Central memory CD4-positive, alpha-beta T cell (primary cell): ENCODE measurements at places on chromosomes 2 and 18.

DNA sequence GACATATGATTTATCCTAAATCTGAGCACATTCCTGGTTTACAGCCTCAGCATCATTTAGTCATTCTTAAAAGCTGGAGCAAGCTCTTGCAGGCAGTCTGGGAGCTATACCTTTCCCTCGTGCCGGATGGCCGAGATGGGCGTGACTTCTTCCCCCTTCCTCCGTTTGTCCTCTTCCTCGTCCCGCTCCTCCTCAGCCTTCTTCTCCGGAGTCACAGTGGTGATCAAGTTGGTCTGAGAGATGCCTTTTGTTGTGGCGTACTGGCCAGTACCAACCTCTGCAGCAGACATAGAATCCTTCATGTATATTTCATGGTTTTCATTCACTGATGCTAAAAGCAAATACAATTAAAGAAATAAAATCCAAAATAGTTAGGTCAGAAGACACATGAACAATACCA, 124.1 kb upstream of the ZBTB14 start:
- DNase-seq: no peak

DNA sequence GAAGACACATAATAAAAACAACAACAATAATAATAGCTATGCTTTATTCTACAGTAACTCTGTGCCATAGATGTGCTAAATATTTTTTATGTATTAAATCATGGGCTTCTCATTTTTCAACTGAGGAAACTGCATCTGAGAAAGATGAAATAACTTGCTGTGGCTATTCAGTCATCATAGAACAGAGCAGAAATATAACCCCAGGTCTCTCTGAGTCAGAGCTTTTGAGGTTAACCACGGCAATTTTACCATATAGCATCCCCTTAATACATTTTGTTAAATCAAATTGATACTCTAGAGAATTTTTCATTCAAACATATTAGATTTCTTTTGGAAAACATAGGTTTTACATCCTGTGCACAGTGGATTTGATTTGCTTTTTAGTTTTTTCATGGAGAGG, 586.6 kb upstream of the KLHL29 start:
- DNase-seq: no peak

GRCh38 chr2:164662066-164662465, 40.8 kb upstream of the GRB14 start:
- DNase-seq: no peak

DNA sequence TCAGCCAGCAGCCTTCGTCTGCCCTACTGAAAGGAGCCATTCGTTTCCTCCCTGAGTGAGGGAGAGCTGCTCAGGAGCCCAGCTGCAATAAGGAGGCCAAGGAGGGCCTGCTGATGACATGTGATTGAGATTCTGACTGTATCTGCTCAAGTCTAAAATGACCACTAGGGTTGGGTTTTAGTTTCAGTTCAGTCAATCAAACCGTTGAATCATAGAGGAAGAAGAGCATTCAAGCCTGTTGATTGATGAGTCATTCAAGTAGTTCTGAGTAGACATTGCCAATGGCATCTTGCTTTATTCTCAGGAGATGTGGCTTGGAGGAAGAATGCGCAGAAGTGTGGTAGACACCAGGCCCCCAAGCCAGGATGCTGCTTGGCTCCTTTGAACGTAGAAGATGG, 19.9 kb upstream of the BCL2L11 start:
- DNase-seq: no peak

DNA sequence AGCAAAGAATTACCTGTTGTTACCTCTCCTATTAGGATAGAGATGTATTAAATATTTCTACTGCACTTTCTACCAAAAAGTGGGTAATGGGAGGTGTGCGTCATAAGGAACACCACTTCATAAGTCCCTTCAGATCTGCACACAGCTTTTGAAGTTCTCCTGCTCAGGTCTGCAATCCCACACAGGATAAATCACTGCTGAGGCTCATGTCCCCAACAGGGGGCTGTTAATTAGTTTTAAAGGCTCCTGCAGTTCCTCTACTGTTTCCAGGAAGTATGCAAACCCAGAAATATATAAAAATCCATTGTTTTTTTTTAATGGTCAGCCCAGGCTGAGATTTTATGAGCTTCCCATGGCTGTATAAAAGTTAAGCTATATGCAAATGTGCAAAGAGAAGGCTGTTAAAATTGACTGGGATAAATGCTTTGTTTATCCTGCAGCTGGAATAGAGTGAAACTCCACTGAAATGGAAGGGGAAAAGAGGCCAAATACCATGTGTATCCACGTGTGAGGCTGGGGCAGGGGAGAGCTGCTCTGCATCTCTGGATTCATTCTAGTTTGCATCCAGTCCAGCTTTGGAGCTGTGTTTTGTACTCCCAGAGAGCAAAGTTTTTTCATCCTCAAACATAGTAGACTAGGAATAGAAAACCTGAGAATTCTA, 903.7 kb downstream of the TDRD15 start:
- DNase-seq: no peak

GRCh38 chr18:59219672-59220163, at the start of gene GRP:
Gene GRP, plus strand, starts transcription at chr18:59220158. Its CDS starts 108 bp downstream, at chr18:59220266.
- DNase-seq: no peak

DNA sequence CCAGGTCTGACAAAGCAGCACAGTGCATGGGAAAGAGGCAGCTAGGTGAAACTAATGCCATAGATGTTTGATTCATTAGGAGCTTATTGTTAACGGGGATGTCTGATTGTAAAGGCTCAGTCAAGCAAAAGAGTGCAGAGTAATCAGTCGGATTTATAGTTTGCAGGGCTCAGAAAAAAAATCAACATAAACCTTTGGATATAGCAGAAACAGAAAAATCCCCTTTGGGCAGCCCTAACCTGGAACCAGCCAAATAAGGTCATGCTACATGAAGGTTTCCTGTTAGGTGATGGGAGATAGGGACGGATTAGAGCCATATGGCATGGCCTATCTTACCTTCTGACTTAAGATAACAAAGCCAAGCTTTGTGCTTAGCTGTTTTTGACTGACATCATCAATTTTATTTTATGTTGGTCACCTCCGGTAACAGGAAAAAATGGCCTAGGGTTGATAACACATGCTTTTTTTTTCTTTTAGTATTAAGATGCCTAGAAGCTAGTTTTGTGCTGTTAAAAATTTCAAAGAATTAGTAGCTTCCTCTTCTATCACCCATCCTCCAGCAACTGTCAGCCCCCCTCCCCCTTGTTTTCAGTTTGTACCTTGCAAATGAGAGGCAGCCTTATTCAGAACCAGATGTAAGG, 60.7 kb upstream of the ZEB2 start:
- no peak for DNase-seq

GRCh38 chr2:226671141-226671676, 128.4 kb downstream of the IRS1 start:
- DNase-seq: no peak
